ENCODE measurements at places on chromosomes 7 and 10.

- DNase-seq, result no peak
Measured at GRCh38 chr7:71408271-71408670, 276.3 kb downstream of the GALNT17 start.

GRCh38 chr10:79250259-79250658, 97.0 kb upstream of the PPIF start:
- DNase-seq, result peak; percentile 84

GRCh38 chr10:119655566-119656001, 4.4 kb downstream of the BAG3 start:
- no peak for DNase-seq

GRCh38 chr7:75861636-75862035, 17.2 kb upstream of the RHBDD2 start:
- DNase-seq, result no peak

DNA sequence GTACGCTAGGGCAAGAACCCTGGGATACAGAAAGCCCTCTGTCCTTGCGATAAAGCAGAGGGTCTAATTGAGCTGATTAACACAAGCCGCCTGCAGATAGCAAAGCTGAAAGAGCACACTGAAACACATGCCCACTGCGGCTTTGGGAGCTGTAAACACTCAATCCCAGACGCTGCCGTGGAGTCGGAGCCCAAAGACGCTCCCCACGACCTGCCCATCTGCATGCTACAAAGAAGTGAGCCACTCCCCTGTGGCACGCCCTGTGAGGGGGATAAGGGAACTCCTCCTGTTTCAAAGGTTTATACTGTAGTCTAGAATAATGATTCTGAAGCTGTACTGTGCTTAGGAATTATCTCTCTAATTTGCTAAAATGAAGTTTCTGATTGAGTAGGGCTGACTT, 985.6 kb upstream of the GHITM start:
- DNase-seq, result no peak

DNA sequence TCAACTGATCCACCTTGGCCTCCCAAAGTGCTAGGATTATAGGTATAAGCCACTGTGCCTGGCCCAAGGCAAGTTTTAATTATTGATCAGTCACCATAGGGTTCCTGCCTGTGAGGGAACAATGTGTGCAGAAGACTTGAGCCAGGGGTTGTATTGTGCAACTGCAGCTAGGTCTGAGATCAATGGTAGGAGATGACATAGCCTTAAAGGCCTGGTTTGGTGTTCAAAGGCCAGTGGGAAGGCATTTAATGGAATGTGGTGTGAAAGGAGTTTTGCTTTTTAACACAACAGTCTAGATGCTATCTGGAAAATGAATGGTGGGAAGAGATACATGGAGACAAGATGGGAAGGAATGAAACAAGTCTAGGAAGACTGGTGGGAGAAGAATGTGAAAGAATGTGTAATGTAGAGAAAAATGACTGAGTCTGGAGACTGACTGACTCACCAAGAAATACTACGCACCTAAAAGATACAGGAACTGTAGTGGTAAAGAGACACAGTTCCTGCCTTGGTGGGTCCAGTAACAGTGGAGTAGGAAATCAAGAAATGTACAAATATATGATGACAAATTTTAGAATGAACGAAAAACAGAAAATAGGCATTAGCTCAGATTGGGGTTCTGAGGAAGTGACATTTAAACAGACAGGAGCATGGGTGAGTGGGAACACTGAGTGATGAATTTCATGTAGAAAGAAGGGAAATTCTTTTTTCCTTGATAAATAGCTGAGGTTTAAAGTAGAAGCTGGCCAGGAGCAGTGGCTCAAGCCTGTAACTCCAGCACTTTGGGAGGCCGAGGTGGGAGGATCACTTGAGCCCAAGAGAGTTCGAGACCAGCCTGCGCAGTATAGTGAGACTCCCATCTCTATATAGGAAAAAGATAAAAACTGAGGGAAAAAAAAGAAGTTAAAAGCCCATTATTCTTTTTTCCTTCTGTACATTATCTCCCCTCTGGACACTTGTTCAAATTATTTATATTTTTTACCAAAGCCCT, 9.4 kb downstream of the HNRNPF start:
- DNase-seq, result no peak

- no peak for DNase-seq
Measured at GRCh38 chr7:155295511-155295910, 2.2 kb upstream of the INSIG1 start.

DNA sequence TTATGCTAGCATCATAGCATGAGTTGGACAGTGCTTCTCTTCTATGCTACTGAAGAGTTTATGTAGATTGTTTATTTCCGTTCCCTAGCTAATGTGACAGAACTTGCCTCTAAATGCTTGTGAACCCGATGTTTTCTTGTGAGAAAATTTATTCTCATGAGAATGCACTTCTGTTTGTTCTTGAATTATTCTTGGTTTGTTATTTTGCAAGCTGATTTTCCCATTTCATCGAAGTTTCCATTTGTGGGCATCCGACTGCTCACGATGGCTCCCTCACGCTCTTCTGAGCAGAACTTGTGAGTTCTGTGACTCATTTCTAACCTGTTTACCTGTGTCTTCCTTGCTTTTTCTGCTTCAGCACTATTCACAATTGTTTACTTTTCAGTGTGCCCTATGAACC, 59.9 kb downstream of the WDFY4 start:
- no peak for DNase-seq

GRCh38 chr10:11194859-11195586, 177.4 kb downstream of the CELF2 start:
- DNase-seq, result no peak

GRCh38 chr7:1105189-1105588, 17.3 kb downstream of the GPER1 start:
- DNase-seq, result no peak

- no peak for DNase-seq
Measured at GRCh38 chr10:74107391-74107790, 43.2 kb downstream of the AP3M1 start.

DNA sequence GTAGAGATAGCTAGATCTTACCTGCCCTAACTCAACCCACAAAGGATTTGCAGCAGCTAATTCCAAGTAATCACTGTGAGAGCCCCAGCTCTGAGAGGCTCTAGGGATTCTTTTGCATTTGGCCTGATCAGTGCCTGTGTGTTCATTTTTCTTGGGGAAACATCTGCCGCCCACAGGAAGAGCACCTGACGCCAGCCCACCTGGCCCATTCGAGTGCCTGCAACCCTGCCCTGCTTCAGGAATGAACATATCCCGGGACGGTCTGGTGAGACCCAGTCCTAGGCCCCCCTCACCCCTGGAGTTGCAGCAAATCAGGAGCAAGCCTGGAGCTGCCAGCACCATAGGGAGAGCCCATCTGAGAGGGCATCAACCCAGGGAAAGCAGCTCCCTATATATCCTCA, 38.8 kb downstream of the GSDME start:
- DNase-seq, result no peak

- no peak for DNase-seq
Measured at GRCh38 chr10:118870467-118871243, 115.9 kb upstream of the CACUL1 start.

DNA sequence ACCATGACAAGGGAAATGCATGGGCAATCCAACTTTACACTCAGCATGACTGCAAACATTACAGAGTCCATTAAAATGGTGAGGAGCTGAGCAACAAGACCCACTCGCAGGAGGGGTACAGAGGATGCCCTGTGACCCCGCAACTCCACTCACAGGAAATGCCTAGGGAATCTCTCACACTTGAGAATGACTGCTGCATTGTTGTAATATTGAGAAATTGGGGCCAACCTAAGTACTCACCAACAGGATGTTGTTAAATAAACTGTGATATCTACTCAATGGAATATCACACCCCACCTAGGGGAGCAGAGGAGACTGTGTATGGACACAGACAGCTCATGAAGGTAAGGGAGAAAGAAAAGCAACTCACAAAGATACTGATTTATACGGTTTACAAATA, 53.4 kb upstream of the CAMK2B start:
- DNase-seq, result no peak

DNA sequence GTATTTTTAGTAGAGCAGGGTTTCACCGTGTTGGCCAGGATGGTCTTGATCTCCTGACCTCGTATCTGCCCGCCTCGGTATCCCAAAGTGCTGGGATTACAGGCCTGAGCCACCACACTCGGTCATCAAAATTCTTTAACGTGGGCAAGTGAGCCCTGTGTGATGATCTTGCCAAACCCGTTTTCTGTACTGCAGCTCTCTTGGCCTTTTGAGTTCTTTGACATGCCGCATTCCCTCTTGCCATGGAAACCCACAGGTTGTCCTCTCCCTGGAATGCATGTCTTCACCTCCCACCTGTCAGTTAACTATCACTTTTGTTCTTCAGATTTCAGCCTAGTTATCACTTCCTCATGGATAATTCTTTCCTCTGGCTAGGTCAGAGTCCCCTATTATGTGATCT, 5.0 kb downstream of the NUP205 start:
- no peak for DNase-seq

DNA sequence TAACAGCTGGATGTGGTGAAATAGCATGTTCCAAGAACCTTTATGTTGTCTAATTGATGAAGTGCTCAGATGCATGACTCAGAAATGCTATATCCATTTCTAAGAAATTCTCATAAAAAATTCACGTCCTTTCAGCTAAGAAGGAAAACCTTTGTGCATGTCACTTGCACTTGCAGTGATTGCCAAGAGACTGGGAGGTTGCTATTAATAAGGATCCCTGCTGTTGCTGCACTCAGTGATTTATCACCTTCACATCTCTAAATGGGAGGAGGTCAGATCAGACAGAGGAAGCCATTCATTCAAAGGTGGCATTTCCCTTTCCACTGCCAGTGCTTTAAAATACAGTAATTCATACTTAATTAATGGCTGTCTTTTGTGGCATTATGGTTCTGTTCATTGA, 89.5 kb downstream of the THSD7A start:
- no peak for DNase-seq

- no peak for DNase-seq
Measured at GRCh38 chr10:130254662-130255061, 118.5 kb downstream of the GLRX3 start.

- no peak for DNase-seq
Measured at GRCh38 chr7:18041191-18041590, 13.5 kb upstream of the PRPS1L1 start.

- DNase-seq, result no peak
Measured at GRCh38 chr10:61828034-61828433, 73.5 kb upstream of the ARID5B start.

GRCh38 chr10:13916384-13916947, 329.7 kb downstream of the PRPF18 start:
- no peak for DNase-seq

DNA sequence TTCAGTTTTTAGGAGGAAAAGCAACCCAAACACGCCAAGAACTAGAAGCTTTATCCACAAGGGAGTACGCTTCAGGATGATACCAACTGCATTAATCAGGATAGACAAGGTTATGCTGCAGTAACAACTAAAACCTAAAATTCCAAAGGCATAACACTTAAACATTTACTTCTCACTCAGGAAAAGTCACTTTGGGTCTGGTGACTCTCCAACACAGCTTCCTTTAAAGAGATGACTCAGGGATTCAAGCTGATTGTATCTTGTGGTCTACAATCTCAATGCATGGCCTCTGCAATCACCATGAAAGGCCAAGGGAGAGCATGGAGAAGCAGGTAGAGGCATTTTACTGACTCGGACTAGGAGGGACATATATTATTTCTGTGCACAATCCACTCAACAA, 315.8 kb downstream of the KCNMA1 start:
- no peak for DNase-seq

DNA sequence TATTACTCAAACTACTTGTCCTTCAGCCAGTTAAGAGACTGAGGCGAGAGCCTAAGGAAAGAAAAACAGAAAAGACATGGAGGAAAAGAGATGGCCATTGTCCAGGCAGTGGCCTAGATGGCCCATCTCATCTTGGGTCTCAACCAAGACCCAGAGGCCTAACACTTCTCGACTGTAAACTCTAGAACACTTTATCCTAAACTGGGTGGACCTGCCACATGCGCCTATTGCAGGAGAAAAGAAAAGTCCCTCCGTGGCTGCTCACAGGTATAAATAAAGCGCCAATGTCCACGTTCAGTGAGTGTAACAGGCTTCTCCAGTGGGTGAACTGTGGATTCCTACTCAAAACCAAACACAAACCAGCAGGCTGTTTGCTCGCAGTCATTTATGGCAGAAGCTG, 92.7 kb upstream of the DDC start:
- no peak for DNase-seq

GRCh38 chr10:4154191-4154715, 369.2 kb upstream of the KLF6 start:
- DNase-seq, result no peak

GRCh38 chr10:947051-947450, 15.5 kb upstream of the LARP4B start:
- DNase-seq, result no peak

DNA sequence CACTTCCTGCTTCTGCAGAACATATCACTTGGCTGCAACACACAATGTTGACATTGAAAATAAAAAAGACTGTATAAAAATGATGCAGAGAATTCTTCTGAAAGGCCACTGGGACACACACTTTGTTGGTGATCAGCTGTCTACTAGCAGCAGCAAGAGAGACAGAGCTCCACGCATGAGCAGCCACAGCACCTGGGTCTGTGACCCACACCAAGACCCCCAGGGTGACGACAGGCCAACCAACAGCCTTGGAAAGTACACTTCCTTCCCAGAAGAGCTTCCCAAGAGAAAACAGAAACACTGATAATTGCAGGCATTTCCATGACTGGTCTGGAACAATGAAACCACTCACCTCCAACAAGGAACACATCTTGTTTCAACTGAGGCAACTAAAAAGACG, 239.0 kb downstream of the DIP2C start:
- DNase-seq, result no peak

GRCh38 chr10:1690086-1690485, 47.2 kb downstream of the ADARB2 start:
- DNase-seq, result no peak

DNA sequence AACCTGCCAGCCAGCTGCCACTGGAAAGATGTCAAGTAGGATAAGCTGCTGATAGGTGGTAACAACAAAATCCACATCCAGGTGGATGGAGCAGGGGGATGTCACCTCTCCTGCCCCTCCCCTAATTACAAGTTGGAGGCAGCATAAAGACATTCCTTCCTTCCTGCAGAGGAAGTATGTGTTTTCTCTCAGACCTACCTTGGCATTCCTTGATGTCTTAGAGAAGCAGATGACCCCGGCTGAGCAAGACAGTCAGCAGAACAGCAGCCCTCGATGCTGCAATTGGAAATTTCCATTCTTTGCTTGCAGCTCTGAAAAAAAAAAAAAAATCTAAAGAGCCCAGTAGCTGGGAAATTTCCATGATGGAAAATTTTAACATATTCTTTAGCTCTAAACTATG, 137.5 kb upstream of the MKLN1 start:
- no peak for DNase-seq

- DNase-seq, result no peak
Measured at GRCh38 chr10:35554036-35554435, 51.1 kb upstream of the GJD4 start.

All from upper lobe of right lung (tissue), 1 donor.